ENCODE measurements at places on chromosomes 5 and 9.

GRCh38 chr5:79689541-79690466 is at the start of gene CMYA5:
Gene CMYA5 (plus strand): TSS chr5:79689836. CDS start chr5:79689908, 72 bp downstream.
- DNase-seq: no peak

- DNase-seq: no peak
Measured at GRCh38 chr5:150241298-150242160, 48.0 kb downstream of the CAMK2A start.

DNA sequence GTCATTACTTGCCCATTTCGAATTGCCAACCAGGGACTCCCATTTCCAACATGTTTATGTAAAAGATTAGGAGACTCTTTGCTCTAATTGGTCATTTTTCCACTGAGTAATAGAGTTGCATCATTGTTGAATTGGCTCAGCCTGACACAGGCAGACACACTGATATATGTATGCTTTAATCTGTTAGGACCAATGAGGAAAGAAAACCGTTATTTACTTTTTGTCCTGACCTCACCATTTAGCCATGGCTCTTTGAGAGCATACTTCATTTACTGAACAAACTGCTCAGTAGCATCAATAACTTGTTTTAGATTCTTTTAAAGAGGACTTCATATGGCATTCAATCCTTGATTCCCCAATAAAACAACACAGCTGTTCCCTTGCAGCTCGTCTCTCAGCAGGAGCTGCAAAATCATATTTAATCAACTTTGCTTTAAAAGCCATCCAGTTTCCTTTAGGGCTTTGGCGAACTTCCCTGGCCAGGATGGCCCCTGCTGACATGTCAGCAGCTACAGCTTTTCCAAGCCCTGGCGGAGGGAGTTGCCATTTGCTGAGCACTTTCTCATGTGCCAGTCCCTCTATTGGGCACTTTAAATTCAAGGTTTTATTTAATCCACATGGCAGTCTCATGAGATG is 251.5 kb upstream of the TNC start:
- DNase-seq: no peak

GRCh38 chr9:27535701-27536118 is 6.1 kb upstream of the MOB3B start:
- no peak for DNase-seq

GRCh38 chr5:169831331-169831730 is 149.0 kb downstream of the INSYN2B start:
- no peak for DNase-seq

DNA sequence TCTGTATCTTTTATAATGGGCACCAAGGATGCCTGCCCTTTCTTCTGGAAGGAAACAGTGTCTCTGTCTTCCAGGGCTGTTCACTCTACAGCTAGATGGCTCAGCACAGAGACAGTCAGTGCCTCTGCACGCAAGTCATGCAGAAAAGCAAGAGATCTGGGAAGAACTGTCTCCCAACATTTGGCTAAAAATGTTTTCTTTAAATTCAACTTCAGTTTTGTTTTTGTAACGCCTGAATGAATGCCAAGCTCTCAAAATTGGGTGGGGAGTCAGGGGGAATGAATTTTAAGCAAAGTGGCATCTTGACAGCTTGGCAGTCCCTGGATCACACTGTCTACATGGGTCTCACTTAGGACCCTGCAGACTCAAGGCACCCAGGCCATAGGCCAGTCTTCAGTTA is 12.6 kb downstream of the OLFML2A start:
- no peak for DNase-seq

GRCh38 chr9:128548876-128549275 is 3.5 kb upstream of the SPTAN1 start:
- DNase-seq: no peak

Data from CD8-positive, alpha-beta T cell (primary cell).